ENCODE measurements at places on chromosomes 2 and 18.
A peak's percentile ranks its signal among the peaks of the same experiment; 100 is the strongest.

GRCh38 chr2:152861349-152861942 lies 143.0 kb downstream of the ARL6IP6 start:
- peak; percentile 28 for DNase-seq

GRCh38 chr18:74175658-74176057 lies 27.3 kb downstream of the TIMM21 start:
- no peak for DNase-seq

GRCh38 chr2:26561376-26561775 lies 79.8 kb downstream of the CIB4 start:
- DNase-seq, result no peak

DNA sequence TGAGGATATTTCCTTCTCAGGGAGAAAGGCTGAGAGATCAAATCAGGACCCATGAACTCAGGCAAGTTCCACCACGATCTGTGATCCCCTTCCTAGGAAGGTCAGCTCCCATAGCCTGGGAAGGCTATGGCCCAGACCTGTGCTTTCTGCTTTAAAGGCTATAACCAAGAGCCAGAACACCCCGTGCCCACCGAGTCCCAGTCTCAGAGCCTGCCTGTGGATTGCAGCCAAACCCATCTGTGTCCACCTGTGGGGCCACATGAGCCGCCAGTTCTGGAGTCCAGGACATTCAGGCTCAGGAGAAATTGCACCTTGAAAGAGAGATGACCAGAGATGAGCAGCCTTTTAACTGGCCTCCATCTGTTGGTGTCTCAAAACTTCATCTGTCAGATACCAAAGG lies 46.9 kb downstream of the MAL start:
- DNase-seq, result no peak

GRCh38 chr18:32040936-32041335 lies 22.3 kb downstream of the RNF125 start:
- DNase-seq, result peak; percentile 43

Data from activated T-cell treated with anti-CD3 and anti-CD28 coated beads, Interleukin-2, amount 50 U/mL, for 48 hours (primary cell).